SW480 (cell line): ENCODE measurements at places on chromosomes 5 and 9.
A peak's percentile ranks its signal among the peaks of the same experiment; 100 is the strongest.

- no peak for DNase-seq
These were observed 356.5 kb upstream of the TUSC1 start for GRCh38 chr9:26034786-26035185.

DNA sequence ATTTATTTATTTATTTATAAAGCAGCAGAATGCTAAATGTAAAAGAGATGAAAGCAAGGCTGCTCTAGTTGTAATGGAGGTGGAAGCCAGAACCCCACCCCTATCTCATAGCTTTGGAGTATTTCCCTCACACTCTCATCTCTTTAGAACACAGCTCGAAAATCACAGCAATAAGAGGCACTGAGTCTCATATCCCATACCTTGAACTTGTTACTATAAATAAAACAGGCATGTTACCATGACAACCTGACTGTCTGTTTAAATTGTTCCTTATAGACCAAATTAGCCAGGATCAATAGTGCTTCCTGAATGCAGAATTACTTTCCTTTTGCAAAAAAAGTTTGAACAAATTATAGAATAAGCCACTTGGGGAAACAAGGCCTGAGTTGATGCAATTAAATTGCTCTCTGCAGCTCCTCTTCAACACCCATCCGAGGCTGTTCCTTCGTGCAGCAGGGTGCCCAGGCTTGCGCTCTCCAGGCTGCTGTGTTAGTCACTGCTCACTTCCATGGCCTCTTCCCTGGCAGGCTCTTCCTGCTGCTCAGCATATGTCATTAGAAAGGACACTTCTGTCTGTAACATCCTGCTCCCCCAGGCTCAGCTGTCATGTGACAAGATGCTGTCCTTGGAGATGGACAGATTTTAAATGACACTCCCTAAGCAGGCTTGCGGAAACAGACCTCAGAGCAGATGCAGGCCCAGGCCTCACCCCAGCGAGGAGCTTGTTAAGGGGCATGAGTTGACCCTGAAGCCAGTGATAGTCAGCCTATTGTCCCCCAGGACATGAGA is 120.2 kb downstream of the CARTPT start:
- no peak for DNase-seq

- no peak for DNase-seq
These were observed 85.0 kb upstream of the RARS1 start for GRCh38 chr5:168401226-168401625.

DNA sequence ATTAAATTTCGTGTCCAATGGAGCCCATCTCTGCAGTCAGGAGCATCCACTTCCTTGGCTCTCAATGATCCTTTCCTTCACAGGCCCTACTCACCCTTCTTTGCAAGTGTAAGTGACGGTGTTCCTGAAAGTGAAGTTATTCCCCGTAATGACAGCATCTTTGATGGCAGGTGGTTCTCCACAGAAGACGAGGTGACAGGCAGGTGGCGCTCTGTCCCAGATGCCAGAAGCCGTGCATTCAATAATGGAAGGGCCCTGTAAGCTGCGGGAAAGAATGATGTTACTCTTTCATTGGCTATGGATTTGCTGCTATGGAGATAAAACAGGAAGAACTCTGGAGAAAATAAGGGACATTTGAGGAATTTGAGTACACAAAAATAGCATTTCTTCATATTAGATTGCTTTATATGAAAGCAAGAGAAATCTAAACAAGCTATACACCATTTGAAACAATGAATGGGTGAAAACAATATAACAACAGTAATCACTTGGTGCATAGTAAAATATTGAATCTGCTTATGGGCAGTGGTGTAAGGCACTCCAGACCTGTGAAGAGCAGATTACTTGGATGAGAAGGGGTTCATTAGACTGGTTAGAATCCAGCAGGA is 89.9 kb upstream of the TXNDC8 start:
- peak; percentile 38 for DNase-seq

DNA sequence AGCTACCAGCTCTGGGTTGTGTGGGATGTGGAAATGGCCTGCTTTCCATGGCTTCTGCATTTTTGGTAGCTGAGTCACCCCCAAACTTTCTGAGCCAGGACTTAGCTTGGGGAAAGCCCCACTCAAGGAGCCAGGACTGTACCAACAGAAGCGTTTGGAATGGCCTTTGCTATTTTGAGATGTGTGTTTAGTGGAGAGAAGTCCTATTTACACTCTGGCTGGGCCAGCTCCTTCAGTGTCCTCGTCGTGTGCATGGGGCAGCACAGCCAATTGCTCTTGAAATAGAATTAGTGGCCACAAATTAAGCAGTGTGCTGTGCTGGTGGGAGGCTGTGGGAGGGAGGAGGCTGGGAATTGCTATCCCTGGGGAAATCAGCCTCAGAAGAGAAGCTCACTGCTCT is 51.6 kb downstream of the ENTREP1 start:
- DNase-seq, result peak; percentile 7

- peak; percentile 2 for DNase-seq
These were observed 106.2 kb downstream of the CMYA5 start for GRCh38 chr5:79795764-79796398.

GRCh38 chr5:139025651-139026050 is 150.5 kb upstream of the LRRTM2 start:
- no peak for DNase-seq

- no peak for DNase-seq
These were observed 111.4 kb downstream of the DCP2 start for GRCh38 chr5:113087976-113088514.

DNA sequence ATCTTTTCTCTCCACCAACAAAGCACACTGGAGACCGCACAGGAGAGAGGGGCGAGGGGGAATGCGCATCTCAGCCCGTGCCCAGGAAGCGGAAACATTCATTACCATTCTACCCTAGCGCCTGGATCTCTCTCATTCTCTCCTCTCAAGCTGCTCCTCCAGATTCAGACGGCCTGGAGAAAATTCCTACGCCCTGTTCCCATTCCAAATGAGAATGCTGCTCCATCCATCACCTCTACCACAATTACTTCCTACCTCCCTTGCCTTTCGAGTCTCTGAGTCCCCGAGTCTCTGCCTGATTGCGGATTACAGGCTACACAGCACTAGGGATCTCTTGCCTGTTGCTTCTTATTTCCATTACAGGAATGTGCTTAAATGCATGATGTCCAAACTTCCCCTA is 6.7 kb downstream of the DDX31 start:
- no peak for DNase-seq

DNA sequence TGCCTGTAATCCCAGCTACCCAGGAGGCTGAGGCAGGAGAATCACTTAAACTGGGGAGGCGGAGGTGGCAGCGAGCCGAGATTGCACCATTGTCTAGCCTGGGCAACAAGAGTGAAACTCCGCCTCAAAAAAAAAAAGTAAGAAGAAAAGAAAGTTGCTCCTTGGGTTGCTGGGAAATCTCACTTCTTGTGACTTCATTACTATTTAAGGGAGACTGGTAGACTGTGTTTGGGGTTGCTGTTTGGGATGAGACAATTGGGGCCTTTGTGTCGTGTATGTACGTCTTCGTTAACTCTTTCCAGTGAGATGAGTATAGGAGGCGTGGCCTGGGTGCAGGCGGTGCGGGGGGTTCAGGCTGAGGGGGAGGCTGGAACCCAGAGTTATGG is 11.6 kb downstream of the NDST1 start:
- no peak for DNase-seq

DNA sequence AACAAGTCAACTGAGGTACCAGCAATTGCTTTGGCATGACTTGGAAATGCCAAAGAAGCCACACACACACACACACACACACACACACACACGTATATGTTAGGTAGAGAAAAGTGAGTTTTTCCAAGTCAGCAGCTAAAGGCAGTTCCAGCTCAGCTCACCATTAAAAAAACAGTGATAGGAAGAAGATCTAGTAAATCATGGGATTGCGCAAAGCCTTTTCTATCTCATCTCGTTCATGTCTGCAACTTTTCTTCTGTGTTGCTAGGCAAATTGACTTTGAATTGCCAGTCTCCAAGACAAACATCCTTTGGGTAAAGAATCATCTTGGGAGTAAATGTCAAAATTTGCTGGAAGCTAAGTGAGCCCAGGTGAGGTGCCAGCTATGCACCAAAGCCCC is 500.1 kb downstream of the ENC1 start:
- DNase-seq, result no peak

- DNase-seq, result no peak
These were observed 48.7 kb downstream of the ELAVL2 start for GRCh38 chr9:23777328-23777727.

GRCh38 chr5:55540024-55540423 is 5.3 kb upstream of the PLPP1 start:
- DNase-seq, result no peak

GRCh38 chr5:62778316-62779009 is 199.8 kb downstream of the LRRC70 start:
- DNase-seq, result no peak

DNA sequence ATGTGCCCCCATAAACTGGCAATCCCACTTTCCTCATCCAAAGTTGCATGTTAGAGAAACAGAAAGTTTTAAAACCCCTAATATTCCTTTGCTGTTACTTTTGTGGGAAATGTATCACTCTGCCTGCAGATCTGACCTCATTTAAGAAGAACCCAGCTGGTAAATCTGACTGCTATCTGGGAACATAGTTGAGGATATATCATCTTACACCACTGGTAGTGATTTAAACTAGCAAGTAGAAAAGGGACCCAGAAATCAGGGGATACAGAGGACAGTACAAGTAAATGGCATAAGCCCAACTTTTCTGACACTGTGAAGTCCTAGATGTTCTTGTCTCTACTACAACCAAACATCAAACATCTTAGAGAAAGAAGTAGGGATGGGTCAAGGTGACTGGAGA is 1060.5 kb upstream of the DMAC1 start:
- no peak for DNase-seq

- DNase-seq, result no peak
These were observed 115.3 kb downstream of the PSD2 start for GRCh38 chr5:139910901-139911300.

DNA sequence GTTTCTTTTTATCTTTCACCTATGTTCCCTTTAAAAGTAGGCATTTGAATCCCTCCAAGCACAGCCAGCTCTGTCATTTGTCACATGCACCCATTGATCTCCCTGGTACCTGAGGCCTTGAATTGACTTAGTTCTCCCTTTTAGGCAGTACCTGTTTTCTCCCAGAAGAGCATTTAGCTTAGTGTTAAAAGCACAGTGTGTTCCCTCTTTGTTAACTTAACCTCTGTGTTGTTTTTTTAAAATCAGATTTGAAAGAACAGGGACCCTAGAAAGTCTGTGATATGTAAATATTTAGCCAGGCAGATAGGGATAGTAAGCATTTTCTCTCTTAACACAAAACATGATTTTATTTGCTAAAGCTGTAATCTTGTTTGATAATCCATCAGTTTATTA is 113.8 kb upstream of the SPATA31D4 start:
- DNase-seq, result no peak

GRCh38 chr9:19465586-19466279 is 56.9 kb downstream of the ACER2 start:
- DNase-seq, result no peak

DNA sequence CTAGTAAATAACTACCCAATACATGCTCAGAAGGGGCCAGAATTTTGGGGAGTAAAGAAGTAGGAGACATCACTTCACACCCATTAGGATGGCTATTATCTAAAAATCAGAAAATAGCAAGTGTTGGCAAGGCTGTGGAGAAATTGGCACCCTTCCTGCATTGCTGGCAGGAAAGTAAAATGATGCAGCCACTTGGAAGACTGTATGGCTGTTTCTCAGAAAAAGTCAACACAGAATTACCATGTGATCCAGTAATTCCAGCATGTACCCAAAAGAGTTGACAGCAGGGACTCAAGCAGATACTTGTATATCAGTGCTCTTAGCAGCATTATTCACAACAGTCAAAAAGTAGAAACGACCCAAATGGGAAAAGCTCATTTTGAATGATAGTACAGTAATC is 107.6 kb downstream of the APBA1 start:
- no peak for DNase-seq

- DNase-seq, result no peak
These were observed 206.4 kb downstream of the PAPPA start for GRCh38 chr9:116360016-116360415.

DNA sequence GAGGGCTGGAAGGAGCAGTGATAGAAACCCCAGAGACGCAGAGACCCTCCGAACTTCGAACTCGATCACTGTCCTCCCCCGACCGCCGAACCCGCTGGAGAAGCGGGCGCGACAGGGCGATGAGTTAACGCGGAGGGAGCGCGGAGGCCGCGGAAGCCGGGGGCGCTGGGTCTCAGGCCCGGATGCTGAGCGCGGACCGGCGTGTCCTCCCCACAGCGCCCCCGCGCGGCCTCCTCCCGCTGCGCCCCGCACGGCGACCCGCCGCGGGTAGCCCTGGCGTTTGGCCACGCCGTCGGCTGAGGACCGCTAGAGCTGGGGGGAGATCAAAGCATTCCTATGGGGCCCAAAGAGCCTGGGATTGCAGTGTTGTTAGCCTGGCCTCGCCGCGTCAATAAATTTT is 7.7 kb upstream of the DMRT2 start:
- DNase-seq, result no peak

- no peak for DNase-seq
These were observed 38.0 kb upstream of the ADAM19 start for GRCh38 chr5:157613385-157614245.

DNA sequence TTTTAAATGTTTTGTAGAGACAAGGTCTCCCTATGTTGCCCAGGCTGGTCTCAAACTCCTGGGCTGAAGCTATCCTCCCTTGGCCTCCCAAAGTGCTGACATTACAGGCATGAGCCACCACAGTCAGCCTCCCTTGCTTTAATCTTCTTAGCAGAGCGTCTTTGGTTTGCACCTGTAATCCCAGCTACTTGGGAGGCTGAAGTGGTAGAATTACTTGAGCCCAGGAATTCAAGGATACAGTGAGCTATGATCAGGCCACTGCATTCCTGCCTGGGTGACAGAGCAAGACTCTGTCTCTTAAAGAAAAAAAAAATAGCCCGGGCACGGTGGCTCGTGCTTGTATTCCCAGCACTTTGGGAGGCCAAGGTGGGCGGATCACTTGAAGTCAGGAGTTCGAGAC is 27.8 kb downstream of the UBE2D2 start:
- DNase-seq, result no peak

- DNase-seq, result no peak
These were observed 40.4 kb upstream of the HRH2 start for GRCh38 chr5:175617447-175617846.

DNA sequence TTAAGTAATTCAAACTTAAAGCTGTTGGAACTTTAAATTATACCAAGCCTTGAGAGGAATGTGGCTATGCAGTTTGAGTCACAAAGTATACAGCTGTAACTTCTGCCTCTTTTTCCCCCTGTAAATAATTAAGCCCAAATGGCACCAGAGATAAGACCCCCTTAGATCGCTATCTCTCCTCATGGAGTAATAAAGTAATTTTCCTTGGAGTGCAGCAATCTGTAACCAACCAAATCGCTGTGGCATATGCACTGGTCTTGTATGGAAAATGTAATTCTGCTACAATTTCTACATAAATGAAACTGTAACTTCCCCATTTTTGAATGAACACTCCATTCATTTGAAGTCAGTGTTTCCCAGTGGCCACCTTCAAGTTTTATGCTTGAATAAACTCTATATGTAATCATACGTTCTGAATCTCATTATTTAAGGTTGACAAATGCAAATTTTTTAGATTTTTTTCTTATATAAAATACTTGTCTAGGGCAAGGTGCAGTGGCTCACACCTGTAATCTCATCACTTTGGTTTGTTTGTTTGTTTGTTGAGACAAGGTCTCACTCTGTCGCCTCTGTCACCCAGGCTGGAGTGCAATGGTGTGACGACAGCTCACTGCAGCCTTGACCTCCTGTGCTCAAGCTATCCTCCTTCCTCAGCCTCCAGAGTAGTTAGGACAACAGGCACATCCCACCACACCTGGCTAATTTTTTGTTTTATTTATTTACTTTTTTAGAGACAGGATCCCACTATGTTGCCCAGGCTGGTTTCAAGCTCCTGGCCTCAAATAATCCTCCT is 12.3 kb downstream of the SUSD1 start:
- DNase-seq, result no peak
